ENCODE measurements at places on chromosomes 5 and 9. TPM values are rescaled to one million over a fixed set of nuclear protein-coding genes. Genes with fewer than 3 reads are reported as not detected.

The RNF183 gene
- polyA plus RNA-seq, result not detected

GRCh38 chr9:35395706-35396101, 94.2 kb upstream of the RUSC2 start:
- no peaks in the 10 kb centered on the region for H3K27me3 ChIP-seq
- H3K36me3 ChIP-seq, result peaks cover 16% of the 10 kb centered on the region
- no peaks in the 10 kb centered on the region for H3K4me1 ChIP-seq

- H3K4me1 ChIP-seq, result peaks cover 33% of the 10 kb centered on the region
- H3K4me3 ChIP-seq, result no peak overlapping the region
- H3K27me3 ChIP-seq, result no peaks in the 10 kb centered on the region
- H3K27ac ChIP-seq, result peak overlapping the region; percentile 78
- no peaks in the 10 kb centered on the region for H3K36me3 ChIP-seq
- no peak for DNase-seq
Observed at GRCh38 chr5:136114414-136115125, 18.1 kb upstream of the SMAD5 start.

GRCh38 chr5:83172655-83173054, 95.3 kb downstream of the XRCC4 start:
- no peaks in the 10 kb centered on the region for H3K36me3 ChIP-seq
- H3K27ac ChIP-seq, result no peak overlapping the region
- no peak overlapping the region for H3K4me3 ChIP-seq
- H3K27me3 ChIP-seq, result no peaks in the 10 kb centered on the region

GRCh38 chr9:20996809-20997208, 34.6 kb downstream of the HACD4 start:
- H3K27ac ChIP-seq, result no peak overlapping the region
- no peaks in the 10 kb centered on the region for H3K27me3 ChIP-seq
- H3K4me1 ChIP-seq, result no peaks in the 10 kb centered on the region
- no peaks in the 10 kb centered on the region for H3K36me3 ChIP-seq

DNA sequence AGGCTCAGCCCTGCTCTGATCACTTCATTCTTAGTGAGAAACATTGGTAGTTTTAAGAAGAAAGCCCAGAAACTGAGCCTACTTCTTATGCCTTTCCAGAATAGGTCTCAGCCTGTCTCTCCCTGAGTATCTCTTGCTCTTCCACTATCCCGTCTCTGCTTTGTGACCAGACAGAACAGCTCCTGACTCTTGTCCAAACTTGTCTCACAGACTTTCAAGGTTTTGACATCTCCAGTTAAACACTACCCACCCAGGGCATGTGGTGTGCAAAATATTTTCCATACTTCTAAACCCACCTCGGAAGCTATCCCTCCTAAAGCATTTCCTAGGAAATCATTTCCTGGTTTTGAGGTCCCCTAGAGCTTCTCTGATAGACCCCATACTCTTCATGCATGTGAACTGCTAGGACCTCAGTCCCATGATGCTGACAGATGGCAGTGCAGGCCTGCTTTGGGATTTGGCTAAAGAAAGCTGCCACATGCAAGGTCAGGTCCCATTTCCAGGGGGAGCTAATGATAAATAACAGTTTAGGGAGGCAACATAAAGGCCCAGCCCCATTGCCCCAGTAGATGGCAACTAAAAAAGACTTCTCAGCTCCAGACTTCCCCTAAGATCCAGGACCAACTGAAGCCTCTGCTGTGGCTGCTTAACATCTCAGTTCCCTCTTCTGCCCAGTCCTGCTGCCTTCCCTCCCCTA, 211.5 kb downstream of the MED10 start:
- peaks cover 13% of the 10 kb centered on the region for H3K4me1 ChIP-seq
- DNase-seq, result no peak
- H3K4me3 ChIP-seq, result no peak overlapping the region
- H3K27me3 ChIP-seq, result no peaks in the 10 kb centered on the region

GRCh38 chr5:59725392-59725767, 168.1 kb downstream of the PDE4D start:
- no peak overlapping the region for H3K27ac ChIP-seq
- no peak for DNase-seq
- no peaks in the 10 kb centered on the region for H3K36me3 ChIP-seq
- H3K4me1 ChIP-seq, result peaks cover 16% of the 10 kb centered on the region
- no peaks in the 10 kb centered on the region for H3K27me3 ChIP-seq

The RFESD gene
- polyA plus RNA-seq, result 1.5 TPM
